ENCODE measurements at places on chromosomes 1 and 21. TPM values are rescaled to one million over a fixed set of nuclear protein-coding genes. Genes with fewer than 3 reads are reported as not detected.

GRCh38 chr1:203340112-203340790, 10.7 kb downstream of the FMOD start:
- no peaks in the 10 kb centered on the region for H3K36me3 ChIP-seq
- no peak overlapping the region for H3K4me3 ChIP-seq
- peaks cover 27% of the 10 kb centered on the region for H3K27me3 ChIP-seq
- peaks cover 31% of the 10 kb centered on the region for H3K4me1 ChIP-seq

- no peak overlapping the region for H3K27ac ChIP-seq
- no peak for DNase-seq
- H3K4me1 ChIP-seq = peaks cover 23% of the 10 kb centered on the region
- no peaks in the 10 kb centered on the region for H3K36me3 ChIP-seq
Observed at GRCh38 chr1:151516031-151516511, 4.9 kb downstream of the CGN start.

- H3K27ac ChIP-seq = no peak overlapping the region
- peaks cover 38% of the 10 kb centered on the region for H3K4me1 ChIP-seq
- H3K36me3 ChIP-seq = no peaks in the 10 kb centered on the region
- DNase-seq = no peak
- H3K4me3 ChIP-seq = no peak overlapping the region
- peaks cover 5% of the 10 kb centered on the region for H3K27me3 ChIP-seq
Observed at GRCh38 chr1:200238311-200238710, 171.5 kb downstream of the ZNF281 start.

GRCh38 chr1:246602194-246602593, 35.9 kb downstream of the CNST start:
- H3K27me3 ChIP-seq = no peaks in the 10 kb centered on the region
- H3K27ac ChIP-seq = no peak overlapping the region
- peaks cover 11% of the 10 kb centered on the region for H3K36me3 ChIP-seq
- DNase-seq = no peak

GPX7 gene
- 31.1 TPM for total RNA-seq

DNA sequence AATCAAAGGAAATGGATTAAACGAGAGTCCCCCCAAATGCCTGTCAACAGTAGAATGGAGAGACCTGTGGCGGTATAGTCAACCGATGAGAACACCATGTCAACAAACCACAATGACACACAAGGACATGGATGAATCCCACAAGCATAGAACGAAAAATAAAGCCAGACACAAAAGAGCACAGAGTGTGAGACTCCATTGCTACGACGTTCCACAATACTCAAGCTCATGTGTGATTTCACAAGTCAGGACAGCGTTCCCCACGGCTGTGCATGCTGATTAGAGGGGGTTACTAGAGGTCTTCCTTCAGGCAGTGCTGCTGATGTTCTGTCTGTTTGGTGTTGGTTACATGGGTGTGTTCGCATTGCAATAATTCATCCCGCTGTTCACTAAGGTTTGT, 5.8 kb upstream of the PLA2G2D start:
- H3K27me3 ChIP-seq = peaks cover 6% of the 10 kb centered on the region
- no peak overlapping the region for H3K27ac ChIP-seq
- peaks cover 4% of the 10 kb centered on the region for H3K4me1 ChIP-seq
- no peak overlapping the region for H3K4me3 ChIP-seq

GRCh38 chr1:2415801-2416208, 3.4 kb upstream of the PEX10 start:
- H3K36me3 ChIP-seq = no peaks in the 10 kb centered on the region
- no peak overlapping the region for H3K4me3 ChIP-seq
- no peak for DNase-seq
- H3K27ac ChIP-seq = no peak overlapping the region
- peaks cover 19% of the 10 kb centered on the region for H3K27me3 ChIP-seq
- H3K4me1 ChIP-seq = peaks cover 9% of the 10 kb centered on the region

All from neural crest cell (in vitro differentiated cells).